Mesenteric fat pad (tissue), 1 donor: ENCODE measurements at places on chromosomes 6 and 20.
A peak's percentile ranks its signal among the peaks of the same experiment; 100 is the strongest.

DNA sequence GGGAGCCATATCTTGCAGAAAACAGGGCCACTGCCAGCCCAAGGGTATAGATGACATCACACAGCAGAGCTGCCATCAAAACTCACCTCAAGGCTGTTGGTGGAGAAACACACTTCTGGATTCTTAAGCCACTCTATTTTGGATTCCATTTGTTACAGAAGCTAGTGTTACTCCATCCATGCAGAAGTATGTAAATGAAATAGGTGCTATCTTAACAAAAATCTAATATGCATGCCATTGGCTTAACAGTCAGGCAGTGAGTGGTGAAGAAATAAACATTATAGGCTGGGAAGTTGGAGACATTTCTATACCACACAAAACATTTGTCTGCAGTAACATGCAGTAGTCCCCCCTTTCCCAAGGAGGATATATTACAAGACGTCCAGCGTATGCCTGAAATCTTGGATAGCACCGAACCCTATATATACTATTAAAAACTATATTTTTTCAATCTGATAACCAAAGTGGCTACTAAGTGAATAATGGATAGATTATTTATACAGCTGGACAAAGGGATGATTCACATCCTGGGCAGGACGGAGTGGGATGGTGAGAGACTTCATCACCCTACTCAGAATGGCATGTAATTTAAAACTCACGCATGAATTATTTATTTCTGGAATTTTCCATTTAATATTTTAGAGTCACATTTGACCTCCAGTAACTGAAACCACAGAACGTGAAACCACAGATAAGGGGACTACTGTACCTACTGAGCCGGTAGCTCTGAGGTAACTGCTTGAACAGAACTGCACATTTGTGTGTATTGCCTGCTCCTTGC, 160.0 kb upstream of the PLN start:
- DNase-seq = no peak

GRCh38 chr6:30127238-30128093, 8.5 kb upstream of the TRIM40 start:
- DNase-seq = no peak

- no peak for DNase-seq
These were observed 215.8 kb downstream of the UTRN start for GRCh38 chr6:144500892-144501291.

DNA sequence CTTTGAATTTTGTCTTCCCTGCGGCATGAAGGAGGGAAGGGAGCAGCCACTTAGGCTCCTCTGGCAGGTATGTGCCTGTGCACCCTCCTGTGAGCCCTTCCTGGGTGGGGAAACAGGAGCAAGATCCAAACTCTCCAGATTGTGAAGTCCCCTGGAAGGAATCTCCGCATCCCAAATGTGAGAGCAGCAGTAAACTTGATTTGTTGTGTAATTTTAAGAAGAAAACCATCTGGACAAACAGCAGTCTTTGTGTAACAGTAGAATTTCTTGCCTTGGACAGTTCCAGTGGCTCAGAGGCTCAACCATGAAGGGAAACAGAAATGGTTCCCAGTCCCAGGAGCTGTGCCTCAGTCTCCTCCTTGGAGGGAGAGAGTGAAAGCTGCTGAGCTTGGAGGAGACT, 39.7 kb downstream of the CDH26 start:
- no peak for DNase-seq

DNA sequence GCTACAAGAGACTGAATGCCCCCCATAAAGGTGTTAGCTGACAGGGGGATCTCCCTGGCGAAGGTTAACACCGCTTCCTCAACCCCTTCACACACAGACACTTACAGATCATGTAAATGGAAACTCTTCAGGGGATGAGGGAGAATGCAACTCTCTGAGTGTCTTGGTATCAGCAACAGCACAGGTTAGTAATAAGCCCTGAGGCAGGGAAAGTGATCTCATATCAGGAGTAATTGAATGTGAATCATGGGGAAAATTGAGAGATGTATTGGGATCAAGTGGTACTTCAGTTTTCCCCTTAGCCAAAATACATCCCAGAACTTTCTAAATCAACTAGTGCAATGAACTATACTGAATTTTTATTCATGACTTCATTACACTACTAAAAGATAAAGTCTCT, 23.8 kb downstream of the OR2J3 start:
- no peak for DNase-seq

DNA sequence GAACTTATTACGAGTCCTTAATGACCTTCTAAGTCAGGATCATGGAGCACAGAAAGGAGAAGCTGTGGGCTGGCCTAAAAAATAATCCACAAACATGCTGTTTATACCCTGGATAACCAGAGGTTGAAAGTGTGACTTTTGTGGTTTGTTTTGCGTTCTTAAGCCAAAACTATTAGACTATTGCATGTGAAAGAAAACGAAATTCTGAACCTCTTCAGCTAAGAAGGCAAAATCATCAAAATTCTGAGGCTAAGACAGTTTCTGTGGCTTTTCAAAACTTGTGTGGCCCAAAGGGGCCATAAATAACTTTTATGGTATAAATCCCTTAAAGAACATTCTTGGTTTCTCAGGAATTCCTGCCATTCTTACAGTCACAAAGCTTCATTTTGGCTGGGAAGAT, 251.0 kb downstream of the UST start:
- DNase-seq = no peak

DNA sequence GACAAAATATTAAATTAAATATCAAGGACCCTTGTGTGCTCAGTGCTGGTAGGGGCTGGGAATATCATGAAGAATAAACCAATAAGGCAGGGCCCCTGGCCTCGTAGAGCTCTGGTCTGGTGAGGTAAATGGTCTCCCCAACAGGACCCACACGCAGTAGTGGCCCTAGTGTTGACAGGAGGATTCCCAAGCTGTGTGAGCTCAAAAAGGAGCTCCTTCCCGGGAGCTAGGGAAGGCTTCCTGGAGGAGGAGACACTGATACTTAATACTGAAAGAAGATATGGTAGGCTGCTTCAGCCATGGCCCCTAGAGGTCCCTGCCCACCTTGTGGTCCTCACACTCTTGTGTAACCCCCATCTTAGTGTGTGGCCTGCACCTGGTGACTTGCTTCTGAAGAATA, 209.1 kb downstream of the NFATC2 start:
- DNase-seq = no peak

GRCh38 chr6:14924126-14925024, 321.5 kb upstream of the JARID2 start:
- no peak for DNase-seq

GRCh38 chr6:165987483-165988301, 180.0 kb downstream of the TBXT start:
- no peak for DNase-seq

- no peak for DNase-seq
These were observed 140.8 kb downstream of the BTBD9 start for GRCh38 chr6:38498805-38499445.

- no peak for DNase-seq
These were observed 64.5 kb downstream of the REPS1 start for GRCh38 chr6:138923561-138923960.

- peak; percentile 60 for DNase-seq
These were observed 83.2 kb downstream of the DLL1 start for GRCh38 chr6:170207586-170208181.

DNA sequence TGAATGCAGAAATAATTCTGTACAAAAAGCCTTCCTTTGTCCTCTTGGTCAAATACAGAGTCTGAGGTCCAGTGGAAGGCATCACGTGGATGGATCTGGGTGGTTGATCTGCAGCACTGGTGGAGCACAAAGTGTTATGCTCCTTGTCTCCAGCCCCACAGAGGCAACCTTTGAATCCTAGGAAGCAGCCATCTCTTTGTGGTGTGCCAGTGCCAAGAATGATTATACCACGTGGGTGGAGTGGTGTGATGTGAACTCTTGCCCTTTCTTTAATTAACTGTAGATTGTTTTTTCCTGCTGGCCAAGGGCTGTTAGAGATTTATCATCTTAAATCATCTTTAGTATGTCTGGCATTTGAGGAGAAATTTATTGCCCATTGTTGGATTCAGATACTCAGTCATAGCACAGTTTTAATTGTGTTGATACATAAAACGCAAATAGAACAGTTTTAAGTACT, 31.1 kb downstream of the NCOA7 start:
- no peak for DNase-seq

GRCh38 chr6:12941422-12941821, 224.9 kb downstream of the PHACTR1 start:
- no peak for DNase-seq

- DNase-seq = no peak
These were observed 202.7 kb upstream of the MARCKS start for GRCh38 chr6:113654396-113654795.

DNA sequence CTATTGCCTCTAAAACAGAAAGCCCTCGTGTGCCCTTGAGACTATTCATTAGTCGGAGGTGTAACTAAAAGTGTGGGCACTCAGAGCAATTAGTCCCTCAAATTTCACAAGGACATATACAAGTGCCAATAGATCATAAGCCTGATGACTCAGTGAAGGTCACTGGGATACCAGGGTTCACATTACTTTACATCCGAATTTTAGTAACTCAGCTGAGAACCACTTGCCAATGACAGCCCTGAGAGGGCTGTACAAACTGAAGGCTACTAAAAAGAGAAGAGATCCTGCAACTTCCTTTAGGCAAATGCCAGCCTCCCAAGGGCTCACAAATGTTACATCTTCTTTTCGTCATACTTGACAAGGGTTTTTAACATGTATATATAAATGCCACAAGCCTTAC, 369.6 kb downstream of the TENT5A start:
- no peak for DNase-seq

DNA sequence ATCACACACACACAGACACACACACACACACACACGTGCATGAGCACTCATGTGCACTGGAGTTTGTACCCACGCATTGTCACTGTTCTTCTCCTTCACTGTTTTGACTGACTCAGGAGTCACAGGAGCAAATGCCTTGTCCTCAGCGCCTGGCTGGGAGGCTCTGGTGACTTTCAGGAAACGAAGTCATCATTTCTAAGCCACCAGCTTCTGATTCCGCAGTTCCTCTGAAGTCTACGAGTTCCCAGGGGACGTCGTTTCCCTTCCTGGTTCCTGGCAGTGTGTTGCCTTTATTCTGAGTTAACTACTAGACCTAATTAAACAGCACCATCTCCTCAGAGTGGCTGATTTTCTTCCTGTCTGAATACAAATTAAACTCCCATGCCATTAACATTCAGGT, 82.2 kb upstream of the PMEPA1 start:
- peak; percentile 55 for DNase-seq

DNA sequence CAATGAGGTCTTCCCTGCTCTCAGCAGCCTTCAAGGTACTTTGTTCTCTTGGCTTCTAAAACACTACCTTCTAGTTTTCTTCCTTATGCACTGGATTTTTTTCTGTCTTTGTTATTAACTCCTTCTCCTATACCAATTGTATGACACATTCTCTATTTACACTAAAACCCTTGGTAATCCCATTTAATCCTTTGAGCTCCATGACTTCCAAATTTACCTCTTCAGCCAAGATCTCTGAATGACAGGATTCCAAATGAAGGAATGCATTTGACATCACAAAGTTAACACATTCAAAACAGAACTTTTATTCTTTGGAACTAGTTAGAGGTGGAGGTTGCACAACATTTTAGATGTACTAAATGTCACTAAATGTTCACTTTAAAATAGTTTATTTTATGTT, 86.6 kb upstream of the SAMD5 start:
- no peak for DNase-seq

- DNase-seq = no peak
These were observed 41.2 kb downstream of the CD40 start for GRCh38 chr20:46159101-46159897.

- DNase-seq = no peak
These were observed 37.4 kb upstream of the GABRR1 start for GRCh38 chr6:89254569-89254968.

DNA sequence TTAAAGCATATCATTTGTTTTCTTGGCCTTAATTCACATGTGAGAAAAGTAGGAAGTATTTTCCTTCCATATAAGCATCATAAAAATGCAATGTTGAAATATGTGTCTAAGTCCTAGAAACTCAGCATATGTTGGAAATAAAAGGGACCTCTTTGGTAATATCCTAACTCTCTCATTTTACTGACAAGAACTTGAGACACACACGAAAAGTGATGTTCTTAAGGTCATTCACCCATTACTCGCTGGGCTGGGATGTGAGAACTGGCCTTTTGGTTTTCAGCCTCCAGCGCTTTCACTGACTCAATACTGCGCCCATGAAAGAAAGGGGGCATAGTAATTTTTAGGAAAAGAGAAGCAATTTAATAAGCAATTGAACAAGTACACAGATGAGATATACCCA, 153.5 kb upstream of the SCGN start:
- no peak for DNase-seq

- no peak for DNase-seq
These were observed 724 bp upstream of the CUL7 start for GRCh38 chr6:43054206-43054943.

DNA sequence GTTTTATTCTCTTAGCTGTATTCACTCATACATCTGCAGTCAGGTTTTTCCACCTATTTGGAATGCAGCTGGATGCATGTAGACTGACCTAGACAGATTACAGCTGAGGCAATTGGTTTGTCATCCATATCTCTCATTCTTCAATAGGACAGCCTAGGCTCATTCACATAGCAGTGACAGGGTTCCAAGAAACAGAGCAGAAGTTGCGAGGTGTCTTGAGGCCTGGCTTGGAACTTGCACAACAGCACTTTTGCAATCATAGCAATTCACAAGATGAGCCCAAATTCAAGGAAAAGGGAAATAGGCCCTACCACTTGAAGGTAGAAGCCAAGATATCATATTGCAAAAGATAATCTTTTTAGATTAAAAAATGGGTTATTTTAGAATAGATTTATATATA, 508.9 kb upstream of the JAG1 start:
- DNase-seq = no peak

DNA sequence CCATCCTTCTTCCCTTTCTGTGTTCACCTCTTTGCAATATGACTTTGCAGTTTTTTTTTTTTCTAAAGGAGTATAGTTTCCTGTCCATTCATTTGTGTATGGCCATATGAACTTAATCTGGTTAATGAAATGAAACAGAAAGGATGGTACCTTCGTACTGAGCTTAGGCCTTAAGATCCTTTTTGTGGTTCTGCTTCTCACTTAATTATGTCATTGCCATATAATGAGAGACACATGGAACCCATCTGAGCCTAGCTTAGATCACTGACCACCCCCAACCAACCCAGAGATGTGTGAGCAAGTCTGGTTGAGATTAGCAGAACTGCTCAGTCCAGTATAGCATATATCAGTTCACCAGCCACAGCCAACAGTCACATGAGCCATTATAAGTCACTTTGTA, 1179.6 kb downstream of the HACE1 start:
- no peak for DNase-seq

DNA sequence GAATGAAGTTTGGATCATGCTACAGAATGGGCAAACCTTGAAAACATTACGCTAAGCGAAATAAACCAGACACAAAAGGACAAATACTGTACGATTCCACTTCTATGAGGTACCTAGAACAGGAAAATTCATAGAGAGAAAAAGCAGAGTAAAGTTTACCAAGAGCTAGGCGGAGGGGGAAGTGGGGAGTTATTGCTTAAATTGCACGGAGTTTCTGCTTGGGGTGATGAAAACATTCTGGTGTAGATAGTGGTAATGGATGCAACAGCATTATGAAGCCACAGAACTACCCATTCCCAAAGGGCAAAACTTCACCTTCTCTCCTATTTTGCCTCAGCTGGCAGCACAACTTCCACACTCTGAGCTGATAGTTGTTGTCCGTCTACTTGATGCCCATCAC, 6.4 kb upstream of the PDYN start:
- no peak for DNase-seq
